Cerebellar nuclear complex (tissue), 1 donor: ENCODE measurements at places on chromosomes 12 and 14.

GRCh38 chr14:61678975-61679374 is 16.3 kb upstream of the HIF1A start:
- no peak for DNase-seq

DNA sequence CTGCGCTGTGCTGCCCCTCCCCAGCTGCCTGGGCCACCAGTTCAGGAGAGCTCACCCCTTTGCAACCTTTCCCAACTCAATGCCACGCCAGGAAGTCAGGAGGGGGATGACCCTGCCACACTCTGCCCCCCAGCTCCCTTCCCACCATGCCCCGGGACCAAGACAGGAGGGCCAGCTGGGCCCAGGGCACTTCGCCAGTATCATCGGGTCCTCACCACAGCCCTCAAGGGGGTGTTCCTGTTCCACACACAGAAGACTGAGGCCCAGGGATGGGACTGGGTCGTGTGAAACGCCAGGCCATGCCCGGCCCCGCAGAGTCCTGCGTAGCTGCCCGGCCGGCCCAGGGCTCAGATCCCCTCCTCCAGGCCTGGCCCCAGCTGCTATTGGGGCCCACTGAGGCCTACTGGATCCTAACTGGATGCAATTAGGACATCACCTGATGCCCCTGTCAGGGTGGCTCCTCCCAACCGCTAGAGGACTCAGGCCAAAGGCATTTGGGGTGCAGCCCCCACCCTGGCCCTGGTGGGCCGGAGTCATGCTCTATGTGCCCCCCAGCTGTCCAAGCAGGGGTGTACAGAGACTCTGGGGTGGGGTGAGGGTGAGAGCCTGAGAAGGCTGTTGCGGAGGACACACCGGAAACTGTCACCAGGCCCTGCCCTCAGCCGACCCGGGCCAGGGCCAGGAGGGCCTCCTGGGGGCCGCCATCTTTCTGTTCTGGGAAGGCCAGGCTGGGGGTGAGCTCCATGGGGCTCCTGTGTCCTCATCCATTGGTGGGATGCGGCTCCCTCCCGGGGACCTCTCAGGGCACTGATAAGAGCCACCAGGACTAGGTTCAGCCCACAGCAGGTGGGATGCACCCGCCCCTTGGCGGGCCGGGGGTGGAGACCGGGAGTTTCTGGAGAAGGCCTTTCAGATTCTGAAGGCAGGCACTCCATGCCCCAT is 29.3 kb upstream of the ANKRD9 start:
- no peak for DNase-seq

DNA sequence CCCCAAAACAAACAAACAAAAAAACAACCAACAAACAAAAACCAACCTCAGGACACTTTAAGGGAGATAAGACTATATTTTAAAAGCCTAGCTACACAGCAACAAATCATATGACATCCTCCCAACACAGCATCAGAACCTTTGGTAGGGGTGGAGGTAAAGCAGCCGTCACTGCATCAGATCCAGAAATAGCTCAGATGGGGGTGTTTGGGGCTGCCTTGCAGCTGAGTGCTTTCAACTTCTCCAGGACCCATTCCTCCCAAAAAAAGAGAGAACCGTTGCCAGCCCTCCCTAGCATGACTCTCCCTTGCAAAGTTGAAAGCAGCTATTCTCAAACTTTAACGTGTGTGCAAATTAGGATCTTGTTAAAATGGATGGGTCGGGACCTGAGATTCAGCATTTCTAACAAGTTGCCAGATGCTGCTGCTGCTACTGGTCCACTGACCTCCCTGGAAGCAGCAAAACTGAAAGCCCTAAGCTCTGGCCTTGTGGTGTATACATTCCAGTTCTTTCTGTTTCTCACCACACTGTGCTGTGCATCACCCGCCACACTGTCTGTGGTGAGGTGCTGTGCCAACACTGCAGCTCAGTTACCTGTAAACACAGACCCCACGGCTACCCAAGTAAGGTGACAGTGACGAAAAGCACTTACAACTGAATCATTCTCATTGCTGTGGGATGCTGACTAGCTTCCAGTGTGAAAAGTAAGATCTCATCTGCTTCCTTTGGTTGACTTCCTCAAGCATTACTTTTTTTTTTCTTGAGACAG is 54.0 kb downstream of the SLC38A1 start:
- DNase-seq = no peak

- no peak for DNase-seq
Measured at GRCh38 chr12:106645074-106645421, 62.2 kb downstream of the RFX4 start.

DNA sequence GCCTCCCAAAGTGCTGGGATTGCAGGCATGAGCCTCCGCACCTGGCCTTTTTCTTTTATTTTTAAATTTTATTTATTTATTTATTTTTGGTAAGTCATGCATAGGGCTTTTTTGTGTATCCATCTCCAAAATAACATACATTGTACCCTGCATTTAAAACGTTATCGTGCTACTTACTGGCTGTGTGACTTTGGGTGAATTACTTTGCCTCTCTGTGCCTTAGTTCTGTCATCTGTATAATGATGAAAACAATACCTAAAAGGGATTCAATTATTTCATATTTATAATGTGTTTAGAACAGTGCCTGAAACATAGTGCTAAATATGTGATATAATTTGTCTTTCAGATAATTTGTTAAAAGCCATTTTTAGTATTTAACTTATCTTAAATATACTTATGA is 19.6 kb downstream of the ZCRB1 start:
- DNase-seq = no peak

DNA sequence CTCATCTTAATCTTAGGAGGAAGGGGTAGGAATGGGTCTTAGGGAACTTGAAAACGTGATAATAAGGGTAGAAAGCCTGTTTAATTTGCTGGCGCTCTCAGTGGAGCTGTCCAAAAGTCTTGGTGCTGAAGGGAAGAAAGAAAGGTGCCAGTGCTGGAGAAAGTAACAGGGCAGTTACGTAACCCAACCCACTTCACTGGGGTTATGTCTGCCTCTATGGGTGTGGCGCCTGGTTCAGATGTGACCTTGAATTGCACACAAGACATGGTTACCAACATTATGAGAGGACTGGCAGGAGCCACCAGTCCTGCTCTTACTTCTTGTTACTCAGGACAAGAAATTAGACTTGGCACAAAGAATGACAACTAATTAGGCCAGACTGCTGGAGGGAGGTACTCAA is 18.6 kb upstream of the GPATCH2L start:
- no peak for DNase-seq

GRCh38 chr12:23303821-23304220 is 645.6 kb downstream of the SOX5 start:
- DNase-seq = no peak

DNA sequence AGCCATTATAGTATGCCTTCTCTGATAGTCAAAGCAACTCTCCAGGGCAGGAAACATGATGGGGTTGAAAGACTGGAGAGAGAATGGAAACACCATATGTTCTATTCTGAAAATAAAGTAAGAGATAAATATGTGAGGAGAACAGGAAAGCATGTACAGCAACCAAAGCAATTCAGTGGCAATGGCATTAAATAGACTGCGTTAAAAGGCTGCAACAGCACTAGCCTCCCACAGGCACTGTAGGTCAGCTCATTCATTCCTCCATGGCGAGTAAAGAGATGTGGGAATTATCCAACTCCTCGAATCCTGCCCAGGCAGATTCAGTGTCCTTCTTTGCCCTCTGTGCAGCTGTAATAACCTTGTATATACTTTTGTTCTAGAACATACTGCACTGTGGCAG is 43.8 kb downstream of the ANO6 start:
- no peak for DNase-seq

- DNase-seq = no peak
Measured at GRCh38 chr12:51867796-51868428, 19.4 kb upstream of the FIGNL2 start.

DNA sequence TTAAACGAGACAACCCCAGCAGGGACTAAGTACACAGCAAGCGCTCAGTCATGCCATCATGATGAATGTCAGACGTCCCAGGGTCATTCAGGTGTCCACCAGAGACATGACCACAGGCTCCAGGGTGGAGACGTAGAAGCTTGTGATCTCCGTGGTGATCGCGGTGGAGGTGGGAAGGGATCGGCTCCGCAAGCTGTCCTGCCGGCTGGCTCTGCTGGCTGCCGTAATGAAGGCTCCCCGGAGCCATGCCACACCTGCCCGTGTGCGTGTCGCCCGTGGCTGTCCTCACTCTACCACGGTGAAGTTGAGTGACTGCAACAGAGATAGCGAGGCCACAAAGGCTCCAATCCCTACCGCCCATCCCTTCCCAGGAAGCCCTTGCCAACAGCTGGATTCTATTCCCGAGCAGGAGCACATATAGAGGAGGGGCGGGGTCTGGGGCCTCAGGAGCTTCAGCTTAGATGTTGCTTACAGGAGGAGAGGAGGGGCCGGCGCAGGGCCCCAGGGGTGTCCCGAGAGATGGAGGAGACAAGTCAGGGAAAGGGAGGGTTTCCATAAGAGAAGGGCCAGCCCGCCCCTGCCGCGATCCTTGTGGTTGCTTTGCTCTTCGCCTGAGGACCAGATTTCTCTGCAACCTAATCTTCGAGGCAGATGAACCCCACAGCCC is 332.6 kb upstream of the SFSWAP start:
- DNase-seq = no peak

DNA sequence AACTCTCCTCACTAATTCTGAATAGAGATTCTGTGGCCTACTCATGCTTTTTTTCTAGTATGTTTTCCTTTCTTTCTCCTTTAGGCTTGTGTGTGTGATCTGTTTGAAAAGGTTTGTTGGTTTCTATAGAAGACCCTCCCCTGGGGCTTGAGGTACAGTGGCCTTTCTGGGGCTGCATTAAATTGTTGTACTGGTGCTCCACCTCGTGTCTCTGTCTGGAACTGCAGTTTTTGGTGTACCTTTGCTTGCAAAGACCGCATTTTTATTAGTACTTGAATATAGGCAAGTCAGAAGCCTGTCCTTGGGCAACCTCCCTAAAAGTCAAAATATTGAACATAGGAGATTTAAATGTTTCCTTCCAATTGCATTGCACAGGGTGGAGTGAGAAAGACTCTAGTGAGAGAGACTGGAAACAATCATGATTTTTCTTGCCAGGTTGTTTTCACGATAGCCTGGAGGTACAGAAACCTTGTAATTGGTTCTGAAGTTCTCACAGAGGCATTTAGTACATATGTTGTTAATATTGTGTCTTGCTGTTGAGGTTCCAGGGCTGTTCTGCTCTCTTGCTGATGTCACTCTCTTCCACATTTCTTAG is 39.0 kb downstream of the SLCO1B1 start:
- no peak for DNase-seq
